Right ventricle myocardium superior (tissue), 1 donor: ENCODE measurements at places on chromosomes 6 and 20.

- DNase-seq: no peak
Measured at GRCh38 chr6:42158011-42158410, 15.2 kb upstream of the GUCA1A start.

- DNase-seq: peak; percentile 13
Measured at GRCh38 chr20:31652917-31653396, 15.2 kb downstream of the COX4I2 start.

DNA sequence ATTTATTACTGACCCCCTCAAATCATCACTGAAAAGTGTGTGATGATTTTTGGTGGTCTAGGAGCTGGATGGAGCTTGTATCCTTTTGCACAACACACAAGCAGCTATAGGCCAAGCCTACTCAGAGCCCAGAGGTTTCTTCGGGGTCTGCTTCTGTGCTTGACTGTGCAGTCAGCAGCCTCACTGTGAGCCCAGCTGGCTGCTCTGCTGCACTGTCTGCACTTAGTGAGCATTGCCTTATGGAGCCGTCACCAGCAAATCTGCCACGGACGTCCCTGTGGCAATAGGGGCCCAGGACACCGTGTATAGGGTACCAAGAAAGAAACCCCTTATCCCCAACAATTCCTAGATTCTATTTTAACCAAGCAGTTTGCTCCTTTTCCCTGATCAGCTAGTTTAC is 38.6 kb upstream of the GMPR start:
- DNase-seq: no peak

DNA sequence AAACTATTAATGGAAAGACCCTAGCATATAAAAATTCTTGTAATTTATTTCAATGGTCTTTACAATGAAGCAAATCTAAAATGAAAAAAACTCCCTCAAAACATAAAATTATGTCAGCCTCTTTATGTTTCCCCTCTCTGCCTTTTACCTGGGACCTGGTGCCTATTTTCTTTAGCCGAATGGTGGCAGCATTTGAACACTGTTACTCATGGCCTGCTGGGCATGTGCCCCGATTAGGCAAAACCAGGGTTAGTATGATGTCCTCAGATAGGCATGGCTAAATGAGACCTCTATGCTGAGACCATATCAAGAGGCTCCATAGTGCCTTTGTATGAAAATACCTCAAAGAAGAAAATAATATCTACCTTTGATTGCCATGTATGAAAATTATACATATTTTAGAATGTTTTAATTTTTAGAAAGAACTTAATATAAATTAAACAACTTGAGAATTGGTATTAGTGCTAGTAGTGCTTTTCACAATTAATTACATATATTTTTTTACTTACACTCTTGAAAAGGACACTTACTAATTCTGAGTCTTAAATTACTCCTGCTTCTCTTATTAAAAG is 22.5 kb upstream of the C6orf58 start:
- DNase-seq: no peak

DNA sequence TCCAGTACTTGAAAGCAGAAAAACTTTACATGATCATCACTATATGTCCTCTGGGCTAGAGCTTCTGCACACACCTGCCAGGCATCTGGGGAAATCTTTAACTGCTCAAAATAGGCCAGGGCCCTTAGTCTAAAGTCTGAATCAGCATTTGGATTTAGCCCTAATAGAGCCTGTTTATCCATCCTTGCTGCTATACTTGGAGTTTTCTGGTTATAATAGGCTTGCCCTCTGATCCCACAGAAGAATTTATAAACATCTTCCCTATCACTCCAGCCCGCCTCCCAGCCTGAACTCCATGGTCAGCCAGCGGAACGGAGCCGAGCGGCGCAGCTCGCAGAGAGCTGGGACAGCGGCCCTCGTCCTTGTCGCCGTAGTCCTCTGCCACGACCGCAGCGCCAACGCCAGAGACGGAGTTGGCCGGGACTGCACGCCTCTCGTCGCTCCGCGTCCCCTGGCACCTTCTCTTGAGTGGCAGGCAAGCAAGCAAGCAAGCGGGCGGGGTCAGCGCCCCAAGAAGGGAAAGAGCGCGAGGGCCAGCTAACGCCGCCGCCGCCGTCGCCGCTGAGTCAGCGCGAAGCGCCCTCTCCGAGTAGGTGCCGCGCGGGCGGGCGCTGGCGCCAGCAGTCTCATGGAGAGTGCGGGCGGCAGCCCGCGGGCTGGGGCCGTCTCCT is 25.4 kb upstream of the ASIP start:
- DNase-seq: peak; percentile 91

- DNase-seq: no peak
Measured at GRCh38 chr6:99364026-99364425, 14.6 kb upstream of the FAXC start.

DNA sequence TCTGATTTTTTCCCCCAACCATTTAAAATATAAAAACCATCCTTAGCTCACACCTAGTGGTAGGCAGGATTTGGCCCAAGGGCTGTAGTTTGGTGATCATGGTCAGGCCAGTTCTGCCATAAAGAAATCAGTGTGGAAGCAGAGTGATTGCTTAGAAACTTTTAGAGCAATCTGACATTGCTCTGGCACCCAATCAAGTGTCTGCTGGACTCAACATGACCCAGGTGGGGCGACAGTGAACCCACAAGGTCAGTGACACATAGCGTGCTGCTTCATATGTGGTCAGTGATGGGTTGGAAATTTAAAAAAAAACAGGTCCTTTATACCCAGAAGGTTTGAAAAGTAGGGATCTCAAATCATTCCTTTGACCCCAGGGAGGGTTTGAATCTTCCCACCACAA is 107.9 kb downstream of the BANF2 start:
- DNase-seq: no peak

- no peak for DNase-seq
Measured at GRCh38 chr6:29679962-29680361, 990 bp downstream of the ZFP57 start.

DNA sequence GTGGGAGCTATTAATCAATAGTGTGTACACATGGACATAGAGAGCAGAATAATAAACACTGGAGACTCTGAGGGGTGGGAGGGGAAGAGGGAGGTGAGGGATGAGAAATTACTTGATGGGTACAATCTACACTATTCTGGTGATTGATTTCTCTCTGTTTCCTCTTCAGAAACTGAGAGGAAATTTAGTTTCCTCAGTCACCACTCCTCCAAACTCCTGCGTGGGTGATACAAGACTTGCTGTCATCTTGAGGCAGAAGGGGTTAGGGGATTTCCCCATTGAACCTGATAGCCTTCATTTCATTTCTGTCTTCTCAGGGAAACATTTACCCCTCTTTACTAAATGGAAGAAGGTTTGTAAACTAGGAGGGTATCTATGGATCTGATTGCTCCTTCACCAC is 84.3 kb upstream of the ESR1 start:
- DNase-seq: no peak

- no peak for DNase-seq
Measured at GRCh38 chr6:107122748-107123147, 7.4 kb upstream of the BEND3 start.

GRCh38 chr6:16803294-16804200 is 42.3 kb upstream of the ATXN1 start:
- DNase-seq: peak; percentile 55

DNA sequence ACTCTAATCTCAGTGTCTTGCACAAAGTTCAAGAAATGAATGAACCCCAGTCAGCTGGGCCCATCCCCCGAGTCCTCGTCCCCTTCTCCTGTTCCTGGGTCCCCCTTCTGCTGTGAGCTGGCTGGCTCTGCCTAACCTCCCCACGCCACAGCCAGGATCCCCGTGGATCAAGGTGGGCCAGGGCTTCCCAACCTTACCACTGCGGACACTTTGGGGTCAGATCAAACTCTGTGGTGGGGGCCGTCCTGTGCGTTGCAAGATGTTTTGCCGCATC is 116.2 kb downstream of the SULF2 start:
- DNase-seq: no peak

DNA sequence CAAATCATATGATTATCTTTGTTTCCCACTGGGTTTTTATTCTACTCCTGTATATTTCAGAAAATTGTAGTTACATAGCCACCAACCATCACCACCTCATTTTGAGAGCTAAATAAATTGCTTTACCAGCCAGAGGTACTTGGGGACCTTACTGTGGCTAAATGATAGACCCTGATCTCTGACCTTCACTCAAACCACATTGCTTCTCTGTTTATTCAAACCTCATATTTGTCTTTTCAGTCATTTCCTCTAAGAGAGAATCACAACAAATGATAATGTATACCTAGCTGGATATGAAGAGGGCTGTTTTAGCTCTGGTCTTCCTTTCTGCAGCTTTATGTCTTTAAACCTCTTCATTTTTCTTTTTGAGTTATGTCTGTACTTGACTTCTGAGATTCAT is 142.8 kb downstream of the ADGB start:
- no peak for DNase-seq

DNA sequence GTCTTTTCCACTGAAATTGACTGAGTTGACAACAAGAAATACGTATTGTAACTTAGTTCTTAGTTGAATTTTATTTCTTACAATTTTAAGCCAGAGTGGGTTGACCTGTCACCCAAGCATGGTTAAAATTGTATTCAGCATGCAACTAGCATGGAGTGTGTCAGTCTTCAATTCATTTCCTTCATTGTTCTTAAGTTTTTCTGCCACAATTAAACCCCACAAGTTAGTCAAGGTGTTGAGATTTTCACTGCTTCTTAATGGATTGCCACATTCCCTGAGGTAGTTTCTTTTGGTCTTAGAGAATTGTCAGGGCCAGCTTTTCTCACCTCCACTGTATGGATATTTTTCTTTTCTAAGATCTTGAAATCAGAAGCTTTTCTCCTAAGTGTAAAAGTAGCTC is 2.1 kb downstream of the PTPN1 start:
- no peak for DNase-seq

- no peak for DNase-seq
Measured at GRCh38 chr20:3857405-3857804, 10.8 kb downstream of the MAVS start.

- no peak for DNase-seq
Measured at GRCh38 chr6:112184951-112185350, 69.4 kb downstream of the LAMA4 start.
